ENCODE measurements at places on chromosomes 7 and 10.
A peak's percentile ranks its signal among the peaks of the same experiment; 100 is the strongest.

GRCh38 chr10:316390-316789 is 181.1 kb downstream of the ZMYND11 start:
- DNase-seq, result no peak

DNA sequence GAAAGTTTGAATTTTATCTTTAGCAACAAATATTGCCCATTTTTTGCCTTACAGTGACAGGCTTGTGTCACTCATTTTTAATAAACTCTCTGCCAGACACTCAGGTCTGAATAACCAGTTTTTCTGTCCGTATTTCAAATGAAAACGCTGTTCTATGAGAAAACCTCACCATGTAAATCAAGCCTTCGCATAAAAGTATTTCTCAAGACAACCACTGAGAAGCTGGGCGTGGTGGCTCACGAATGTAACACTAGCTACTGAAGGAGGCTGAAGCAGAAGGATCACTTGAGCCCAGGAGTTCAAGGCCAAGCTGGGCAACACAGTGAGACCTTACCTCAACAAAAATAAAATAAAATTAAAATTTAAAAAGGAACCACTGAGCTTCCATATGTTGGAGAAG is 339.3 kb downstream of the PARD3 start:
- DNase-seq, result no peak

- DNase-seq, result no peak
These were observed 10.8 kb downstream of the SERPINE1 start for GRCh38 chr7:101137651-101138212.

- DNase-seq, result no peak
These were observed 37.3 kb downstream of the FBH1 start for GRCh38 chr10:5927306-5927705.

GRCh38 chr10:50517626-50518025 is 106.1 kb downstream of the SGMS1 start:
- no peak for DNase-seq

DNA sequence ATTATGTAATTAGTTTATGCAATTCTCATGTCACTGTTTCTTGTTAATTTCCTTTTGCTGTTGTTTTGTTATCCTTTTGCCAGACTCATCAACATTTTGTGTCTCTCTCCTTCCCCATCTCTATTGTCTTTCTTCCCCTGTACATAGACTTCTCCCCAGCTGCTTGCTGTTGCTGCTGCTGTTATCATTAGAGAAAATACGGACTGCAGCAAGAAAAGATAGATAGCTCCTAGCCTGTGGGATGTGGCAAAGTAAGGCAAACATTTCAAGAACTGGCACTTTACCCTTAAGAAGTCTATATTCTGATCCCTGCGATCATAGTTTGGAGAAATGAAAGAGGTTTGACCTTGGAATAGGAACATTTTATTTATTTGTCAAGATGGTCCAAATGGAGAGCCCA is 162.2 kb downstream of the AOAH start:
- no peak for DNase-seq

DNA sequence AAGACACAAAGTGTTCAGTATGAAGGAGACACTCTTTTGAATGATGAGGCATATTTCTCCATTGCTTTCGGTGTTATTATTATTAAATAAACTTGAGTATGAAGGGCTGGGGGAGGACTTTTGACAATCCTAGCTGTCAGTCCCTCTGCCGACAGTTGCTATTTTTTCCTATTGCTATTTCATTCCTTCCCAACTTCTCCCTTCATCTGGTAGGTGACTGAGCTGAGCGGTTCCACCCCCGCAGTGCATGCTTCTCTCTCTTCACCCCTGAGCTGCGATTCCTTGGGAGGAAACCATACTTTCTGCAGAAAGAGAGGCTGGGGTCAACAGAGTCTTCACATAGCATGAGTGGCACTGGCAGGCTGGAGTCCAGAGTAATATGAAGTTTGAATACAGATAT is 261.2 kb upstream of the TAC1 start:
- no peak for DNase-seq

GRCh38 chr10:11610166-11610825 is 1.2 kb downstream of the USP6NL start:
- no peak for DNase-seq

DNA sequence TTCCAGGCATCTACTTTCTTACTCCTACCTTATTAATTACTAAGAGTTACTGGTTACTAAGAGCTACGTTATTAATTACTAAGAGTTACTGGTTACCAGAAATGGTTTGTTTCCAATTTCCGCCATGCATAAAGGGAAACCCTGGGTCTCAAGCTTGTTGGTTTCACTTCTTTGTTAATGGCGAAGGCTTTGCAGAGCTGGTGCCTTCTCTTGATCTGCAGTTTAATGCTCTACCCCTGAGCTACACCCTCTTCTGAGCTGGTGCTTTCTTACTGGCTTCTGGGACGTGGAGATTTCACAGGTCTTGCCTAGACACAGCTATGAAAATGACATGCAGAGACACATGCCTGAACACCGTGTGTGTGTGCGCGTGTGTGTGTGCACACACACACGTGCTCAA is 560 bp downstream of the CPA4 start:
- peak; percentile 68 for DNase-seq

- DNase-seq, result peak; percentile 41
These were observed 22.7 kb downstream of the SLC35G1 start for GRCh38 chr10:93916257-93917063.

DNA sequence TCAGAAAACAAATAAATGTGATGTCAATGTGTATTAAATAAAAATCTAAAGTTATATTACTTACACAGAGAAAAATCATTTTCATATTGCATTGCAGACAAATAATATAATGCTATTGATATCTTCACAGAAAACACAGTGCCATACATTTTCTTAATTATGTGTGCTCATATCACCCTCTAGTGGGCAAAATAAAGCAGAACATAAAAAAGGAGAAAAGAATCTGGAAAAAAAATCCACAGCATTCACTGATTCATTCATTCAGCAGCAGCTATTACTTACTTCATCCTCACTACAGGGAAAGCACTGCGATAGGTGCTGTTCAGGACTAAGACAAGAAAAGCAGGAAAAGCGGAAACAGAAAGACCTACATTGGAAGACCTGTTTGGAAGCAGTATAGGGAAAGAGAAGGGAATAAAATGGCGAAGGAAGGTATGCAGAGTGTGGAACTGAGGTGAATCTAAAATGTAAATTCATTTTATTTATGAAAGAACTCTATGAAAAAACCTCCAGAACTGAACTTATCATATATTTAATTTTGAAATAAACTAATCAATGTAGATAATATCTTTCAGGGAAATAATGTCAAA is 73.2 kb downstream of the POT1 start:
- peak; percentile 45 for DNase-seq

GRCh38 chr7:85041605-85042216 is 145.1 kb downstream of the SEMA3D start:
- peak; percentile 57 for DNase-seq

DNA sequence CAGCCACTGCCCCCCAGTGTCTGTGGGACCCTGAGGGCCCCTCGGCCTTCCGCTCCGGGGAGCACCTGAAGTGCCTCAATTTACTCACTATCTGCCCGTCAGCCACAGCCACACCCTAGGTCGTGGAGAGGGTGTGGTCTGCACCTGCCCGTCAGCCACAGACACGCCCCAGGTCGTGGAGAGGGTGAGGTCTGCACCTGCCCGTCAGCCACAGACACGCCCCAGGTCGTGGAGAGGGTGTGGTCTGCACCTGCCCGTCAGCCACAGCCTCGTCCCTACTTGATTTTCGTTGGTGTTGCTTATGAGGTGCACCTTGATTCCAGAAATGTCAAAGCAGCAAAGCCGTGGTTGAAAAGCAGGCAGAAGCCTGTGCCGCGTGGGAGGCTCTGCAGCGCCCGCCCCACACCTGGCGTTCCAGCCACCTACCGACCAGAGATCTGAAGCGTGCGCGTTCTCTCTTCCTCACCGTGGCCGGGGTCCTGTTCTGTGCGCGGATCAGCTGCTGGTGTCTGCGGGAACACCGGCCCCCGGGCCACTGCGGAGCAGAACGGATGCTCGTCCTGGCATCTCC is 101.6 kb downstream of the DYNC2I1 start:
- DNase-seq, result no peak

- no peak for DNase-seq
These were observed 12.1 kb upstream of the ZNF107 start for GRCh38 chr7:64653721-64654401.
